ENCODE measurements at places on chromosomes 7 and 10.

GRCh38 chr10:120453886-120454285 lies 3.1 kb upstream of the PLPP4 start:
- DNase-seq: no peak

GRCh38 chr10:24841530-24841929 lies 110.9 kb downstream of the PRTFDC1 start:
- DNase-seq: no peak

GRCh38 chr7:66542049-66542448 lies 86.6 kb upstream of the KCTD7 start:
- no peak for DNase-seq

GRCh38 chr10:79342295-79342761 lies 4.9 kb upstream of the PPIF start:
- DNase-seq: no peak

DNA sequence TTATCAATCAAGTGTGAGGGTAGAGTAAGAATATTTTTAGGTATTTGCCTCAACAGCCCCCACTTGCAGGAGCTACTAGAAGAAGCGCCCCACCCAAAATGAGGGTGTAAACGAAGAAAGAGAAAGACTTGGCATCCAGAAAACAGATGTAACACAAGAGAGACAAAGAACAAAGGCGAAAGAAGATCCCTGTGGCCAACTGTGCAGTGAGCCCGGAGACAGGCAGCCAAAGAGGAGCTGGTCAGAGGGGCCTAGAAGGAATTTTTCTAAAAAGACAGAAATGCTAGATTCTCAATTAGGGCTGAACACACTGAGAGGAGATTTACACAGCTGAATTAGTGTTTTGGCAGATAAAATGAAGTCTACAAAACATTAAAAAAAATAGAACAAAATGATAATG lies 29.6 kb upstream of the EIF5AL1 start:
- DNase-seq: no peak

GRCh38 chr7:129210256-129210988 lies 14.4 kb upstream of the AHCYL2 start:
- peak; percentile 50 for DNase-seq

DNA sequence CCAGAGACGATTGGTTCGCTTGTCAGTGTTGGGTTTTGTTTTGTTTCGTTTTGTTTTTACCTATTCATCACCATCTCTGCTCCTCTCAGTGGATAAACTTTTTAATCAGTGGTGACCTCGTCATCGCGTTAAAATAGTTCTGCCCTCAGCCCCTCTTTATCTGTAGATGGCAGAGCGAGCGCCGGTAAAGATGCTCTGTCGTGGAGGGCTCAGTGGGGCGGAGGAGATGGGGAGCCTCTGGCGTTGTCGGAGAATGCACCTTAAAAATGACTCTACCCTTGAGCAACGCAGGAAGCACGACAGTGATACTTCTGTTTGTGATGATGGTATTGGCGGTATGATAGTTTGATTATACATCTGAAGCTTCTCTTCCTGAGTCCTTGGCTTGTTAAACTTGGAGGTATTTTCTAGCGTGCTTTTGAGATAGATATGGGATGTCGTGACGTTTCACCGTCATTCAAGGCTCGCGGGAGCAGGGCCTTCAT lies 554 bp downstream of the CSGALNACT2 start:
- peak; percentile 34 for DNase-seq

DNA sequence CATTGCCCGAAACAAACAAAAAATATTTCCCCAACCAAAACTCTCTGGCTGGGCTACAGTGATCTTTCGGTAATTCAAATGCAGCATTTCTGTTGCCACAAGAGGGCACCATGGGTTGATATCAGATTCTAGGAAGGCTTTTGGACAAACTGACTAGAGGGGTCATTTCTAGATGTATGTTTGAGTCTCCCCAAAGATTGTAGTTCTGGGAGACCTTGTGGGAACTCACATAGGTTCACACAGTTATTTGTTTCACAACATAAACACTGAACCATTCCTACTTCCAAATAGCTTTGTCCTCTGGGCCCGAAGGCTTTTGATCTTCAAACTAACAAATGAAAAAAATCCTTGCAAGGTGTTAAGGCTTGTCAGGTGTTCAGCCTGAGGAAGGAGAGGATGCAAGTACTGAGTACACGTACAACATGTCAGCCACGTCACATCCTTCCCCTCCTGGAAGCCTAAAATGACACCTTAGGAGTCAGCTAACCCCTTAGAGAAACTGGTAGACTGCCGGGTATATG lies 37.0 kb upstream of the IL15RA start:
- peak; percentile 35 for DNase-seq

DNA sequence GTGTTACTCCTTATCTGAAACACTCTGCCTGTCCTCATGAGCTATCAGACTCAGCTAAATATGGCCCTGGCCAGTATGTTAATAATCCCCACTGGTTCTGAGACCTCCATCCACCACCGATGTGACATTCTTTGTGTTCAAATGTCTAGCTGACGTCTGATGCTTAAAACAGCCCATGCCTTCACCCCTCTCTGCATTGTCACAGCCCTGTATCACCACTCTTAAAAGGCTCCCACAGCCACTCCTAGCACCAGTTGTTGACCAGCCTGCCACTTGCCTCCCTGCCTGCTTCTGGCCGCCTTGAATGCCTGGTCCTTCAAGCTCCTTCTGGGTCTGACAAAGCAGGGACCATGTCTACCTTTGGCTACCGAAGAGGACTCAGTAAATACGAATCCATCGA lies at the start of gene LMOD2:
Gene LMOD2 (plus strand): TSS at position 253 of the 400 bp plus-strand sequence. CDS start 98 bp downstream, at position 351.
- no peak for DNase-seq

DNA sequence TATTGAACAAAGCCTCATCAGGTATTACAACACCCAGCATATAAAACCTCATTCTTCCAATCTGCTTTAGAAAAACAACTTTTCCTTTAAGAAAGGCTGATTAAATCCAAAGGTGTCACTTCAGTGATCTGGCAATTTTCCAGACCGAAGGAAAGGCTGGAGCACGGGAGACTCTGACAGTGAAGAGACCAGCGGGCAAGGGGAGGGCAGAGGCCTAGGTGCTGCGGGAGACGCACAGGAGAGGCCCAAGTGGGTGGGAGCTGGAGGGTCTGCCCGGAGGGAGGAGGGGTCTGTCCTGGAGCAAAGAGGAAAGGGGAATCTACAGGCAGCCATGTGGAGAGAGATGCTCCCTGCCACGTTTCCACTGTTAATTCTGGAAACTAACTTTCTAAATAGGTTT lies 24.3 kb upstream of the PPP2R2D start:
- no peak for DNase-seq

DNA sequence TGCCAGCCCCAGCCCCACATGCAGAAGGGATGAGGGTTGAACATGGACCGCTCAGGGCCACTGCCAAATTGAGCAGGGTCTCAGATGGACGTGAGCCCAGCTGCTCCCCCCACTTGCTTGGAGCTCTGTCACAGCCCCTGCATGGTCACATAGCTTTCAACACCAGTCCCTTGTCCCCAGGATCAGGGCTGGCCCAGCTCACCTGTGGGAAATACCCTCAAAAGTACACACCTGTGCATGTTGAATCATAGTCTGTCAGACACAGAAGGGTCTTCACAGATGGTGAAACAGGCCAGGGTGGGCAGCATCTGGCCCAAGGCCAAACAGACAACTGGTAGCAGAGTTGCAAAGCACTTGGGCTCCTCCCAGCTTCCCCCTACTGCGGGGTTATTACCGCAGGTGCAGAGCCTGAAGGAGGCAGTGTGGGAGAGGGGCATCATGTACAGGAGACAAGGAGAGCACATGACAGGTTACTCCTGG lies 77.6 kb upstream of the UNC5B start:
- no peak for DNase-seq

- no peak for DNase-seq
Observed at GRCh38 chr10:59435707-59436106, 73.4 kb upstream of the FAM13C start.

DNA sequence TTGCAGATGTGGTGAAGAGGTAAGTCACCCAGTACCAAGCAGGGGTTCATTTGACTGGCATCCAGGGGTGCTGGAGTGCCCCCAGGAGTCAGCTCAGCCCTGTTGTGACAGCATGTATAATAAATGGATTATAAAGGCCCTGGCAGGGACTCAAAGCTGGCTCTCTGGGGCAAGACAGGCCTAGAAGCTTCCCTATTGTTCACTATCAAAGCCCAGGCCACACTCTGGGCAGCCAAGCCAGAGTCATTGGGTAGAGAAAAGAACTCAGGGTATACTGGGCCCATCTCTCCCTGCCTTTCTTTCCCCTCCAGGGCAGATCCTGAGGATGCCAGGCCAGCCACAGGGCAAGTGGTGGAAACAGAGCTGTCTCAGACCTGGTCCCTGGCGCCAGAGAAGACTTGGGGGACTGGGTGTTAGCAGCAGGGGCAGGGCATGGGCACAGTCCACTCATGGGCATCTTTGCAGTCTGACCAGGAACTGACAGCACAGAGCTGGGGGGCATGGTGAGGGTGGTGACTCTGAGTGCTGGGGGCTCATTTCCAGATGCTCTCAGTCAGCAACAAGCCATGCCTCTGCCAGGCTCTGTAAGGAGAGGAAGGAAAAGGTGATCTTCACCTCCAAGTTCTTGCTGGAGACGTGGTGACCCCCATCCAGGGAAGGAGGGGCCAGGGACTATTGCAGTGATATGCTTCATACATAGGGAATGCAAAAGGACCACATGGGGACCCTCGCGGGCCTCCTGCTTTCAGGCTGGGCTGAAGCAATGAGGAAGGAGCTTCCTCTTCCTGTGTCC lies 11.7 kb downstream of the RBP3 start:
- no peak for DNase-seq

- DNase-seq: no peak
Observed at GRCh38 chr7:121305109-121305508, 23.7 kb upstream of the WNT16 start.

DNA sequence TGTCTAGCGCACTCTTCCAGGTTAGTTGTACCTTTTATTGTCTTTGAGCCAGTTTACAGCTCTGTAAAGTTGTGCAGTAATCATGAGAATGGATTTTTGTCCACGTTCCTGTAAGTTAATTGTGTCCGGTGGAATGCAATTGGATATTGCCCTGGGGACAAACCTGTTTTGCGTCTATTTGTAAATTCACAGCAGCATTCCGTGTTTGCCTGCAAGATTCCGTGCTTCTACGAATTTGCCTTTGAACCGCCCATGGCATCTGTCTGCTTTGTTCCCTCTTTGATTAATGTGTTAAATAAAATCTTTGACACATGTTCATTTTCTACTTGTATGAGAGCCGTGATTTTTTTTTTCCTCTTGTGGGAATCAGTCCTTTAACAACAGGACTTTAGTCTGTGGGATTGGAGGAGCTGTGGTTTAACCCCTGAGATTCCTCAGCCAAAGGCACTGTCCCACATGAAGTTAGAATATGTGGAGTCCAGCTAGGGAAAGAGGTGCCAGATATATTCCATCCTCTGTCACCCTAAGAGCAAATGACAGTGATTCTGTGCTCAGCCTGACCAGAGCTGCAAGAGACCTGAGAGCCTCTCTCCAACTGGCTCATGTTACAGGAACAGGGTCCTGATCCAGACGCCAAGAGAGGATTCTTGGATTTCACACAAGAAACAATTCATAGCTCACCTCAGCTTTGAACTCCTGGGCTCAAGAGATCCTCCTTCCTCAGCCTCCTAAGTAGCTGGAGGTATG lies 126.3 kb downstream of the COL26A1 start:
- no peak for DNase-seq

- no peak for DNase-seq
Observed at GRCh38 chr10:34995925-34996324, 94.2 kb downstream of the CUL2 start.

DNA sequence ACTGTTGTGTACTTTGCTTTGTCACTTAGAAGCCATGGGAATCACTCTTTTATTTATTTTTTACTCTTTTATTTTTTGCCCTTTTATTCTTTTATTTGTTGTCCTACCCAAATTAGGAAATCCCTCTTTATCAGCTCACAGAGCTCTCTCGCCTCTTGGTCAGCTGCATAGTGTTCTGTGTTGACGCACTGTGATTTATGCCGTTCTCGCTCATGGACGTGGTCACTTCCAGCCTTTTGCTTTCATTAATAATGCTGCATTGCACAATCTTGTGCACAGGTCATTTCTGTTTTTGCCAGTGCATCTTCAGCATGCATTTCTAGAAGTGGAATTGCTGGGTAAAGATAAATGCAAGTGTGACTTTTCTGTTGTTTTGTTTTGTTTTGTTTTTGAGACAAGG lies 42.3 kb downstream of the FBH1 start:
- no peak for DNase-seq

- no peak for DNase-seq
Observed at GRCh38 chr7:27364344-27364758, 121.7 kb downstream of the EVX1 start.

DNA sequence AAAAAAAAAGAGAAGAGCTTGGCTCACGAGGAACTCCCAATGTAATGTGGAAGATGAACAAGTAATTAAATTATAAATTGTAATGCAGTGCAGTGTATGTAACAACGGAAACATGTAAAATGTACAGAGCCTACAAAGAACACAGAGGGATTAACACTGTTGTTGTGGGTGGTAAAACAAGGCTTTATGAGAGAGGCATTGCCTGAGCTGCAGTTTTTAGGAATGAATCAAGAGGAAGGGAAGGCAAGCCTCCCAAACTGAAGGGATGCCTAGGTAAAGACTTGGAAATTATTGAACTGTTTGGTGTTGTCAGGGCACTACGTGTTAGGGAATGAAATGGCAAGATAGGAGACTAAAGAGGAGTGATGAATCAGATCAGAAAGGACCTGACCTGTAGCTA lies 213.7 kb downstream of the HTR7 start:
- DNase-seq: no peak

- DNase-seq: no peak
Observed at GRCh38 chr7:50220273-50220672, 84.2 kb upstream of the IKZF1 start.

- no peak for DNase-seq
Observed at GRCh38 chr10:99938563-99938962, 71.2 kb downstream of the DNMBP start.

- DNase-seq: no peak
Observed at GRCh38 chr10:94210440-94211168, 152.1 kb downstream of the NOC3L start.

GRCh38 chr10:13001041-13001886 lies at the start of gene CCDC3:
Gene CCDC3 (minus strand): TSS chr10:13001713. CDS start chr10:13001570, 143 bp downstream.
- DNase-seq: no peak

- DNase-seq: peak; percentile 72
Observed at GRCh38 chr7:100100420-100101015, 679 bp downstream of the MCM7 start.

DNA sequence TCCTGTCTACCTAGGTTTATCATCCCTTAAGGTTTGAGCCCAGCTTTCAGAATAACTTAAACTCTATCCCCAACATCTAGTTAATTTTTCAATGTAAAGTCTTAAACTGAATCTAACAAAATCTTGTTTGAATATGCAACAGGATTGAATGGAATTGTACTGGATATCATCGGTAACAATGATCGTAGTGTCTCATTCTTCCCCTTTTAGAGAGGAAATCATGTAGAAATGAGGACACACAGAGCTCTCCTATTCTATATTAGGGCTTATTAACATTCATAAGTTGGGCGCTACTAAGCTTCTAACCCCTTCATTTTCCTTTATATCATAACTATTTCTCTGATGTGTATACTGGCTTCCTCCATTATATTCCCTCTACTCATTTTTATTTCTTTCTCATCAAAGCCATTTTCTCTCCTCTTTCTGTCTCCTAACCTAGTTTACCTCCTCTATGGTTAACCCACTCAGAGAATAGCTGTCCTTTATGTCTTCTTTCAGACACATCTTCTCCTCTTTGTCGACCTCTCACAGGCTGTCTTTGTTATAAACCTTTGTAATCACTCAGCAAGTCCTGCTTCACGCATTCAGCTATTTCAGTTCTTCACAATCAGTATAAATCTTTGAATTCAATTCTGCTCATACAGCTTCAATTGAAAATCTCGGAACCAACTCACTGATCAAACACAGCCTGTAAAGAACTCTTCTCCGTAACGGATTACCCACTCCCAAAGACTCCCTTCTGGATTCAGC lies 1019.0 kb upstream of the C7orf33 start:
- no peak for DNase-seq

All from stimulated activated CD4-positive, alpha-beta T cell treated with anti-CD3 and anti-CD28 coated beads, Interleukin-15, amount 100 ng/mL, for 1 hour (primary cell).